Lung microvascular endothelial cell (primary cell): ENCODE measurements at places on chromosomes 2 and 18. TPM values are rescaled to one million over a fixed set of nuclear protein-coding genes. Genes with fewer than 3 reads are reported as not detected.

SIX3 gene
- total RNA-seq = not detected in 2 replicates

NT5C1B gene
- not detected in 2 replicates for total RNA-seq

CNDP1 gene
- not detected in 2 replicates for total RNA-seq

SP140L gene
- total RNA-seq = 5.0 and 6.3 TPM in 2 replicates

RUFY4 gene
- total RNA-seq = not detected in 2 replicates

DSG4 gene
- total RNA-seq = not detected in 2 replicates

GPR45 gene
- not detected in 2 replicates for total RNA-seq

PROKR1 gene
- total RNA-seq = not detected in 2 replicates

SLC9A4 gene
- not detected in 2 replicates for total RNA-seq

DNA sequence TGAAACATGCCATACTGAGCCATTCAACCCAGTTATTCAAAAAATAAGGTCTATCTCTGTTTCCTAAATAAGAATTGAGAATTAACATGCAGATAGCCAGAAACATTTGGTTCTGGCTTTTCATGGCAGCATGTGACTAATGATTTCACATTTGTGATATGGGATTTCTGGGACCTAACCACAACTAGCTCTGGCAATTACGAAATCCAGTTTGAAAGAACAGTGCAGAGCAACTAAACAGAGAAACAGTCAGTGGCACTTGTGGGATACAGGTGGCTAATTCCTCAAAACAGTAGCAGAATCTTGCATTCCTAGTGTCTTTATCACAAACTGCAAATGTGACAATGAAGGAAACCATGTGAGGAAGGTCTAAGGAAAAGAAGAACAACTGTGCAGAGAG is 637.8 kb upstream of the CHAC2 start:
- no peak for DNase-seq

GRCh38 chr2:217612920-217613319 is 389.9 kb downstream of the TNS1 start:
- no peak for DNase-seq

DNA sequence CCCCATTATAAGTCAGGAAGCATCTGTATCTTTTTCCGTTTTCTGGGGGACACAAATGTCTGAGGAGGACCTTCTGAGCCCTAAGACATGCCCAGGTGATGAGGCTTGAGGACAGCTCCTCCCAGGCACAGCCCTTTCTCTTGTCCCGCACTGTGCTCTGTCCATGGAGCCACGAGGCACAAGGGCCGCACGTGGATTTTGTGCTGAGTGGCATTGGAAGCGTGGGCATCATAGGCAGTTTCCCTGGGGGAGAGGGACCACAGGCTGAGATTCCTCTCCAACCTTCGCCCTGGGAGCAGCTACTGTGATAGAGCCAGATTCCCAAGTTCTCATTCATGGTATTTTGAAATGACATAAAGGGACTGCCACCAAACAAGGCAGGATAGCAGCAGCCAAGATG is 139.9 kb downstream of the SH3RF3 start:
- DNase-seq = no peak

GRCh38 chr2:219851801-219852481 is 224.5 kb downstream of the SLC4A3 start:
- DNase-seq = no peak

GRCh38 chr18:46712406-46712805 is 44.4 kb downstream of the ST8SIA5 start:
- no peak for DNase-seq

DNA sequence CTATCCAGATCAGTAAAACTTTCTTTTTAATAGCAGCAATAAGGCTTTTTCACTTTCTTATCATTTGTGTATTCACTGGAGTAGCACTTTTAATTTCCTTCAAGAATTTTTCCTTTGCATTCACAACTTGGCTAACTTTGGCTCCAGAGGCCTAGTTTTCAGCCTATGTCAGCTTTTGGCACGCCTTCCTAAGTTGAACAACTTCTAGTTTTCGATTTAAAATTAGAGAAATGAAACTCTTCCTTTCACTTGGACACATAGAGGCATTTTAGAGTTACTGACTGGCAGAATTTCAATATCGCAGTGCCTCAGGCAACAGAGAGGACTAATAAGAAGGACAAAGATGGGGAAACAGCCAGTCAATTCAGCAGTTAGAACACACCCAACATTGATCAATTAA is 577.4 kb downstream of the DSC3 start:
- DNase-seq = no peak

- no peak for DNase-seq
Observed at GRCh38 chr2:224860786-224861185, 144.6 kb upstream of the CCDC195 start.

- DNase-seq = peak; percentile 53
Observed at GRCh38 chr2:36659872-36660312, 36.6 kb upstream of the VIT start.

DNA sequence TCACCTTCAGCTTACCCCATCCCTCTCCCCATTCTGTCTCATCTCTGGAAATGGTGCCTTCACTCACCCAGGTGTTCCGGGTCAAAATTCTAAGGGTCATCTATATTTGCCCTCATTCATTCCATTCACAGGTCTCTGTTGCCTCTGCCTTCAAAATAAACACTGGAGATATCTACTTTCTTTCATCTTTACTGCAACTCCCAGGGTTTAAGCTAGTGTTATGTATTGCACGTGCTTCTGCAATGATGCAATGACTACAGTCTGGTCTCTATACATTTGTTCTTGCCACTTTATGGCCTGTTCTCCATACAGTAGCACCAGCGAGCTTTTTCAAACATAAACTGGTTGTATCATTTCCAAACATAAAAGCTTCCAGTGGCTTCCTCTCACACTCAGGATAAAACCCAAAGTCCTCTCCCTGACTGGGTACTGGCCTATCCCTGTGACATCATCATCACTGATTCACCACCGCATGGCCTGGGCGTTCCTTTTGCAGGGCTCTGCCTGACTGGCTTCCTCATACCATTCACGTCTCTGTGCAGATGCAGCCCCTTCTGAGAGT is 14.3 kb downstream of the DSG2 start:
- no peak for DNase-seq

- no peak for DNase-seq
Observed at GRCh38 chr2:102321941-102322719, 10.8 kb downstream of the IL1RL1 start.

DNA sequence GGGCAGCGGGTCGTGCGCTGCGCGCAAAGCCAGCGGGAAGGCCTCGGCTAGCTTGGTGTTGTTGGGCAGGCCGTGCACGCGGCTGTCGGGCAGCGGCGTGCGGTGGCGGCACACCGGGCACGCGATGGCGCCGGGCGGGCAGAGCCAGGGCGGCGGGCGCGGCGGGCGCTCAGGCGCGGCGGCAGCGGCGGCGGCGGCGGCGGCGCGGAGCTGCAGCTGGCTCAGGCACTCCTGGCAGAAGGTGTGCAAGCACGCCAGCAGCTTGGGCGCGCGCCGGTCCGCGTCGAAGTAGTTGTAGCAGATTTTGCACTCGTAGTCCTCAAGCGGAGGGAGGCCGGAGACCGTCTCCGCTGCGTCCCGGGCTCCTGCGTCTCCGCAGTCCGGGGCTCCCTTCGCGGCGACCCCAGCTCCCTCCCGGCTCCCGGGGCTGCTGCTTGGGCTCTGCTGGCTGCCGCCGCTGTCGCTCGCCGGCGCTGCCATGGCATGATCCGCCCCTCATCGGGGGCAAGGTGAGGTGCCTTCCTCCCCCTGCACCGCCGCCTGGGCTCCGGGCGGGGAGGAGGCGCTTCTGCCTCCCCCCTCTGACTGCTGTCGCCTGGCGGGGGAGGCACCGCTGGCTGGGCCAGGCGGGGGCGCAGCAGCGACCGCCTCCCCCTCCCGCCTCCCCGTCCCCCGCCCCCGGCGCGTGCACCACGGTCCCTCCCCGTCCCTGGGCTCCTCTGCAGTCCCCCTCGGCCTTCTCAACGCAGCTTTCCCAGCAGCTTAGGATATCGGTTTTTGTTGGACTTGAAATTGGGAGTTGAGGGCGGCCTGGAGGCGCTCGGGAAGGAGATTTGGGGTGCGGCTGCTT is 21.0 kb upstream of the PAX3 start:
- DNase-seq = peak; percentile 35
